Lower leg skin (tissue), 4 donors: ENCODE measurements at places on chromosomes 4 and X.

DNA sequence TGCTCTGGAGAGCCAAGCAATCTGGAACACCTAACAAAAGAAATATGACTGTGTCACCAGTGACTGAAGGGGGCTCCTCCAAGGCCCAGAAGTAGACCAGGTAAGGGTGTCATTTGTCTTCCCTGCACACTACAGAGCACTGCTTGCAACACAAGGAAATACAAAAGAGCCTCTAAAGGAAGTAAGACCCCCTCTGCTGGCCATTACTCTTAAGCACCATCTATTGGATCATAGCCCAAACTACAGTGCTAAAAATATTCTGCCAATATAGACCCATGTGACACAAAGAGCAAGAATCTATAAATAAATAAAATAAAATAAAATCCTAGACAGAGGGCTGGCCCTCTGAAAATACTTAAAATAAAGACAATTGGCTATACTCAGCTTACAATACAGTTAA is 528.7 kb downstream of the TMA16 start:
- DNase-seq: no peak

- DNase-seq: no peak
Measured at GRCh38 chr4:80431203-80431965, 95.9 kb downstream of the CFAP299 start.

- no peak for DNase-seq
Measured at GRCh38 chrX:87890437-87890836, 372.8 kb downstream of the KLHL4 start.

DNA sequence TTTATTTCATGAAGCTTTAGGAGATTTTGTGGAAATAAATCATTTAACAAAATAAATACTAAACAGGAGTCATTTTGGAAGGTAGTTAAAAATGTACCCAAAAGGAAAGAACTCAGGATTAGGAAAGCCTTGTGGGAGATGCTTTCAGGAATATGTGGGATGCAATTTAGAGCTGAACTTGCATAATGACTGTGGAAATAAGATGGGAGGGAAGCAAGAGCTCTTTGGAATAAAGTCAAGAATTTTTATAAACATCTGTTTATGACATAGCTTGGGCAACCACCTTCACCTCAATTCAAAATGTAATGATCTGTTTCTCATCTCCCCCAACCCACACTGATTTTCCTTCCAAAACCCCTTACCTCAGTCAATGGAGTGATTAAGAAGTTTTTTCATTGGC is 623.8 kb downstream of the FAT4 start:
- DNase-seq: no peak

DNA sequence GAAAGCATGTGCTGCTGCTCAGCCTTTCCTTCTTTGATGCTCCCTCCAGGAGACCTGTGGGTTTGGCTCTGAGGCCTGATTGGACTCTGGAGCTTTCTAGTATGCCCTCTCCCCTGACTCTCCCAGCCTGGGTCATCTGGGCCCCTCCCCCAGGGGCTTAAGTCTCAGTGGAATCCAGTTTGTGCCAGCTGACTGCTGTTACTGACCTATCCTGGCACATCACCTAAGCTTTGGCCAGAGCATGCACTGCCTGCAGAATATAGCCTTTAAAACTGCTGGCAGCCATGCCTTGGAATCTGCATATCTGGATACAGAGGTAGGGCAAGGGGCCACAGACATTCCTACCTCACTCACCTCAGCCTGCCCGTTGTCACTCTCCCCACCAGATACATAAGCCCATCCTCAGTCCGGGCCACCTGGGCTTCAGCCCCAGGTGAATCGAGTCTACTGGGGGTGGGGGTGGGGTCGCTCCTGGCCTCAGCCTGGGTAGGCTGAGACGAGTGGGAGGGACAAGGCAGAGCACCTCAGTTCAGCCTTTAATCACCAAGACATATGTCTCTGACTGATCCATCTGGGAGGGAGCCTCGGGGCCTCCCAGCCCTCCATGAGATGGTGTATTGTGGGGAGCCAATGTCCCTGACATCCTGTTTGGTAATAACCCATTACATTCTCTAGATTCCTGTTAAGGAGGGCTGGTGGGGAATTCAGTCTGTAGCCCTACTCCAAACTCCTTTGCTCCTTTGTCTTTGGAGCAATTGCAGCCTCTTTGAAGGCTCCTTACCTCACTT is 61.2 kb downstream of the STARD8 start:
- DNase-seq: no peak

- DNase-seq: no peak
Measured at GRCh38 chr4:183304067-183304466, 16.0 kb downstream of the CLDN22 start.

- DNase-seq: no peak
Measured at GRCh38 chr4:15143551-15143950, 141.3 kb downstream of the CPEB2 start.

DNA sequence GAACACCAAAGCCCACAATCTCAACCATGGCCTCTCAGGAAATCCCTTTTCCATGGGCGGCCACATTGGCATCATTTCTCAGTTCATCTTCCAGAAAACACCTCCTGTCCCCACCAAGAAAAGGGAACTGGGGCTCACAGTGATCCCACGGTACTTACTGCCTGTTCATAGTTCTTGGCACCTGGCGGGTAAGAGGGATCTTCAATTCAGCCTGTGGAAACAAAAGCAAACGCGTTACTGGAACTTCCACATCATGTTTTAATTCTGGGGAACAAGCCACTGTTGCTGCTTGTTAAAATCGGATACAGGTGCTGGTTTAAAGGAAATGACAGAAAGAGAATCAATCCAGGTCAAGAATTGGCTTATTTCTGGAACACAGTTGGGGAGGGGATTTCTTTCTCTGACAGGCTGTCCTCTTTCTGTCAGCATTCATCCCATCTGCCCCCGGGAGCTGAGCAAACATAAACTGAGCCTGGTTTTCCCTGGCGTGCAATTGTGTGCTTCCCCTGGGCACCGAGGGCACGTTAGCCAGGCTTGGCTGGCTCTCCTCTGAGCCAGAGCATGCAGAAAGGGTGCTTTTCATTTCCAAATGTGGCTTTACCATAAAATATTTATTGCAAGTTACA is 16.8 kb downstream of the CLNK start:
- no peak for DNase-seq

DNA sequence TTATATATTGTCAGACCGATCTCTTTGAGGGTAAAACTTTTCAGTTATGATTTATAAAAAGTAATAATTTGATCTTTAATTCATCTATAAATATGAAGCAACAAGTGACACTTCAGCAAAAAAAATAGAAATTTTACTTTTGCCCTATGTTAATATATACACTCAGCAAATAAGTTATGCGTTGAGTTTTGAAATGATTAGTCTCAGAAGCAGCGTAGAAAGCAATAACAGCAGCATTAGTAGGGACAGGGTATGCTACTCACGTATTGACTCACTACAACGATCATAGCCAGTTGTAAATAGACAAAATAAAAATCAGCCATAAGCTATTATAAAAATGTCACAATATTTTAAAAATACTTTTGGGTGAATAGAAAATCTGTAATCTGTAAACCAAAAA is 1229.2 kb downstream of the ADGRL3 start:
- DNase-seq: no peak
